ENCODE measurements at places on chromosomes 16 and 17.
A peak's percentile ranks its signal among the peaks of the same experiment; 100 is the strongest.

GRCh38 chr16:81521141-81521626 lies 76.6 kb downstream of the CMIP start:
- no peaks in the 10 kb centered on the region for H3K27me3 ChIP-seq
- H3K4me1 ChIP-seq, result no peaks in the 10 kb centered on the region
- H3K4me3 ChIP-seq, result no peak overlapping the region
- no peaks in the 10 kb centered on the region for H3K36me3 ChIP-seq
- H3K27ac ChIP-seq, result no peak overlapping the region
- no peak for DNase-seq

DNA sequence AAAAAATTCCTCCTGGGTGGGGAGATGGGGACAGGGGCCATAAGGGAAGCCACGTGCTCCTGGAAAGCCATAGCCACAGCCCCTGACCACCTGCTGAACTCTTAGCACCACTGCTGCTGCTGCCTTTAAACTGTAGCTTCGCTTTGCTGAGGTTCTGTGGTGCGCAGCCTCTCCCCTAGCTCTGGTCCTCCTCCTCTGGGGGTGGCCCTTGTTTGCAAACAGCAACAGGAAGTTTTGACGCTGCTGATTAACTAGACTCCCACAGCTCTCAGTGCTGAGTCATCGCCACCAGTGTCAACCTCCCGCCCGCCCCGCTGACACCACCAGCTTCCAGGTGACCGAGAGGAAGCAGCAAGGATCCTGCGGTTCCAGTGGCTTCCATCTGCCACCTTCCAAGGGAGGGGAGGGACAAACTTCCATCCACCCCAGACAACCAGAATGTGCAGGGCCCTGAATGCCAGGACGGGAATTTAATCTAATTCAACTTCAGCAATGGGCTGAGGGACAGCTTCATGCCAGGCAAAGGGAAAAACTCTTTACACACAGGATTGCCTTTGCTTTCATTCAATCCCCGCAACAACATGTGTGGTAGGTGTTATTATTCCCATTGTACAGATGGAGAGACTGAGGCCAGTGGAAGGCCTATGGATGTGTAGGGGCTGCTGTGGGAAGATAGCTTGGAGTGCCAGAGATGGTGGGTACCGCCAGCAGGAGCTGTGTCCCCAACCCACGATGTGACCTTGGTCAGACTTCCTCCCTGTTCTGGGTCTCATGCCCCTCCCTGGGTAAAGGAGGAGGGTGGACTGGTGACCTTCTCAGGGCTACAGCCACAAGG lies 8.1 kb upstream of the KIFC3 start:
- H3K27ac ChIP-seq, result no peak overlapping the region
- no peak overlapping the region for H3K4me3 ChIP-seq
- H3K4me1 ChIP-seq, result peaks cover 6% of the 10 kb centered on the region
- DNase-seq, result peak; percentile 45
- H3K27me3 ChIP-seq, result no peaks in the 10 kb centered on the region

GRCh38 chr17:15900871-15901270 lies 44.1 kb upstream of the ADORA2B start:
- H3K4me1 ChIP-seq, result no peaks in the 10 kb centered on the region
- no peak overlapping the region for H3K4me3 ChIP-seq
- H3K27me3 ChIP-seq, result no peaks in the 10 kb centered on the region
- DNase-seq, result no peak

DNA sequence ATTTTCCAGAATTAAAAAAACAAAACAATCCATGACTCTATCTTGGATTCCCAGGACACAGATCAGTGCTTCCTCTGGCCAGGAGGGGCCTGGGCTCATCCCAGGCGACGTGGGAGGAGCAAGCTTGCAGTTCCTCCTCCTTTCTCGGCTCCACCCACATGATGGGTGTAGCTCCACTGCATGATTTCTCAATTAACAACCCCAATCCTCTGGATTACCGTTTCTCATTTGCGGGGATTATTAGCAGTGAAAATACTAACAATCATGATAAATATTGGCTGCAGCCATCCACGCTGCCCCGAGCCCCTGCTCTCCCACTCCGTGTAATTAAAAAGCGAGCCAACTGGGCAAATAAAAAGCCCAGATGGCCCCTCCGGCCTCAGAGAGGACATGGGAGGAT lies 46.4 kb upstream of the SDK2 start:
- H3K27ac ChIP-seq, result no peak overlapping the region
- no peaks in the 10 kb centered on the region for H3K36me3 ChIP-seq
- no peaks in the 10 kb centered on the region for H3K4me1 ChIP-seq

DNA sequence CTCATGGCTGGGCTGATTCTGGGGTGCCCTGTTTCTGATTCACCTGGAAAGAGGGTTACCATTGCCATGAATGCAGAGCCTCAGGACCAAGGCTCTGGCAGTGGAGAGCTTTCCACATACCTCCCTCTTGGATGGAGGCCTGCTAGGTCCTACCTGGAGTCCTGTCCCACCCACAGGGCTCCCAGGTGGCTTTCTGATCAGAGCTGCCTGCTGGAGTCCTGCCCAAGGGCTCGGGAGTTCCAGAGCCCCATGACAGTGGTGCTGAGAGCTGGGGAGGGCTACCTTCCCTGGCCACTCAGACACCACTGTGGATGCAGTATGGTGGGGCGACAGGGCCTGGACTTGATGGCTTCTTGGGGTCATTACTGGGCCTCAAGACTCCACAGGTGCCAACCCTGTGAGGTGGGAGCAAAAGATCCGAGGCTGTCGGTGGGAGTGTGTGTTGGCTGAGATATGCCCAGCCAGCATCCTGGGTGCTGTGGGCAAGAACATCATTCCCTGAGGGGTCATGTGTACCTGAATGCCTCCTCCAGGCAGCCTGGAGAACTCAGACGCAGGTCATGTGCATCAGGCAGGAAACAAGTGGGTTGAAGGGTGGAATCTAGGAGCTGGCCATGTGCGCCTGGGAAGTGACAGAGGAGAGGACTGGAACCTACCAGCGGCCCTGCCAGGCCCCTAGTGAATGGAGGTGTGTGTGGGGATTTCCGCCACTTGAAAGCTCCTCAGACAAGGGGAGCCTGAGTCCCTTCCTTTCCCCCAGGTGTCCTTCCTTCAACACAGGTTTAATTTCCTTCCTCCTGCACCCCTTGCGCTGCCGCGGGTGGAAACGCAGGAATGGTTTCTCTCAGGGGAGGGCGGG lies 2.3 kb upstream of the WNT3 start:
- H3K4me1 ChIP-seq, result peaks cover 21% of the 10 kb centered on the region
- H3K4me3 ChIP-seq, result no peak overlapping the region
- H3K27me3 ChIP-seq, result peaks cover 5% of the 10 kb centered on the region
- no peak overlapping the region for H3K27ac ChIP-seq

DNA sequence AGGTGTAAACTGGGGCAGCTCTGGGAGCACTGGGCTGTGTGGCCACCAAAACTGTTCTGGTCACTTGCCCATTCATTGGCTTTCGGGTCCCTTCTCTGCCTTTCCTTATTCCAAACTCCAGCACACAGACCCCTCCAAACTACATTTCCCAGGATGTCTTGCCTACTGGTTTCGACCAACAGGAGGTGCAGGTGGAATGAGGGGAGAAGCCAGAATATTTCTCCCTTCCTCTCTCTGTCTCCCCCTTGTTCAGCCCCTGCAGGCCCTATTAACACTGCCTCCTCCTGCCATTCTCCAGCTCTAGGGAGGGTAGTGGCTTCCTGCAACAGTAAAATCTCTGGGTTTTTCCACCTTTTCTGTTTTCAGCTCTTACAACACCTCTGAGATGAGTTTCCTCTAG lies 13.2 kb upstream of the NAGPA start:
- no peaks in the 10 kb centered on the region for H3K27me3 ChIP-seq
- no peak for DNase-seq
- H3K4me1 ChIP-seq, result no peaks in the 10 kb centered on the region
- no peak overlapping the region for H3K4me3 ChIP-seq

DNA sequence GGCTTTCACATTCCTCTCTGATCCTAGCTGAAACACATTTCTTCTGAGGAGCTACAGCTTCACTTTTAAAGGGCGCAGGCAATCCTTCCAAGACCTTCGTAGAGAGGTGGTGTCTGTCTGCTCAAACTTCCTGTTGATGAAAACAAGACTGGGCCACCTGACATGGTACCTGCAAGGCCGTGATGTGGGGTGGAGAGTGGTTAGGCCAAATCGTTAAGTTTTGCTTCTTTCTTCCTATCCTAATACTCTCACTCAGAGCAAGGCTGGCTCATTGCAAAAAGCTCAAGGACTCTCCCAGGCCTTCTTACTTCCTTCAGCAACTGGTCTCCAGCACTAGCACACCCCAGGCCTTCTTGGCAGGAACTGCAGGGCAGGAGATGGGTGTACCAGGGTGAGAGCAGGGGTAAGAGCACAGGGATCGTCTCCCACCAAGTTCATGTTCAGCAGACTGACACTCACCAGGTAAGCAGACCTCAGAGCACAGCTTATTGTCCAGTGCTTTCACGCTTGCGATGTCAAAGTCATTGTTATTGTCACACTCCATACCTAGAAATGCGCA lies 10.9 kb upstream of the FOXJ1 start:
- no peaks in the 10 kb centered on the region for H3K36me3 ChIP-seq
- peaks cover 14% of the 10 kb centered on the region for H3K4me1 ChIP-seq
- H3K4me3 ChIP-seq, result no peak overlapping the region
- no peak for DNase-seq
- H3K27ac ChIP-seq, result no peak overlapping the region

- H3K4me3 ChIP-seq, result peak overlapping the region; percentile 93
- H3K36me3 ChIP-seq, result peaks cover 8% of the 10 kb centered on the region
- peaks cover 6% of the 10 kb centered on the region for H3K4me1 ChIP-seq
- H3K27ac ChIP-seq, result no peak overlapping the region
- no peak for DNase-seq
Observed at GRCh38 chr16:29925105-29925756, 795 bp downstream of the KCTD13 start.

GRCh38 chr16:30570636-30571444 lies 674 bp downstream of the ZNF688 start:
- H3K4me1 ChIP-seq, result peaks cover 24% of the 10 kb centered on the region
- H3K36me3 ChIP-seq, result no peaks in the 10 kb centered on the region
- H3K4me3 ChIP-seq, result peak overlapping the region; percentile 96
- no peak for DNase-seq
- no peaks in the 10 kb centered on the region for H3K27me3 ChIP-seq
- peak overlapping the region; percentile 93 for H3K27ac ChIP-seq

DNA sequence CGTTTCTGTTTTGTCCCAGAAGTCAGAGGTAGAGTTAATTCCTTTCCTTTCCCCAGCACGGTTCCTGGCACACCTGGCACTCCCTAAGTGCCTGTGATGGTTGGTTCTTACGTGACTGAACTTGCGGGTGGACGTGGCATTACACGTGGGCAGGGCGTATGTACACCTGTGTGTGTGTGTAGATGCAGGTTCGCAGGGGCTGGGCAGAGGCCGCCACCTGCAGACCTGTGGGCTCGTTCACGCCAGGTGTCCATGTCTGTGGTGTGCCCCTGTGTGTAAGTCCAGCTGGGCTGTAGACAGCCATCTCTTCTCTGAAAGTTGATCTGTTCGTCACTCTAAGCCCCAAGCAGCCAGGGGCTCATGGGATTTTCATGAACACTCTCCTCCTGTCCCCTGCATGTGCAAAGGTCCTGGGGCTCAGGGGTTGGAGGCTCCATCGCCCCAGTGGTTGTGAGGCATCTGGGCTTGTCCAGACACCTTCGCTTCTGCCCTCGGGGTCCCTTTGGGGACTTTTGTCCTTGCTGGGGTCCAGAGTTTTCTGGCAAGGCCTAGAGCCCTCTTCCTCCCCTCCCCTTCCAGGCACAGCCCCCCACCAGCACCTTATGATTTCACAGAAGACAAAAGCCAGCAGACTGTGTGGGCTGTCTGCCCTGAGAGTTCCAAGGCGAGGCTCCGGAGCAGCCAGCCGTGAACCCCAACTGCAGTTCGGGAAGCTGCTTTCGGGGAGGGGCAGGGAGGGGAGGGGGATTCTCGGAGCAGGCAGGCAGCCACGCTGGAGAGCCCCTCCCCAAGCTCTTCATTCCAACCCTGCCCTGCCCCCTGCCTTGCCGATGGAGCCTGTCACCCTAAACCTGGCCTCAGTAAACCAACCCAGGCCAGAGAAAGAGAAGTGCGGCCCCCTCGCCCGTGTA lies 5.4 kb upstream of the FSCN2 start:
- no peaks in the 10 kb centered on the region for H3K36me3 ChIP-seq
- no peaks in the 10 kb centered on the region for H3K27me3 ChIP-seq
- peaks cover 20% of the 10 kb centered on the region for H3K4me1 ChIP-seq
- DNase-seq, result no peak

GRCh38 chr17:41511116-41511515 lies 5.7 kb upstream of the KRT13 start:
- DNase-seq, result no peak
- H3K27ac ChIP-seq, result no peak overlapping the region
- no peaks in the 10 kb centered on the region for H3K27me3 ChIP-seq
- H3K4me1 ChIP-seq, result no peaks in the 10 kb centered on the region
- no peaks in the 10 kb centered on the region for H3K36me3 ChIP-seq

- peaks cover 10% of the 10 kb centered on the region for H3K27me3 ChIP-seq
- H3K27ac ChIP-seq, result no peak overlapping the region
- DNase-seq, result no peak
- no peak overlapping the region for H3K4me3 ChIP-seq
Observed at GRCh38 chr17:47844227-47844626, 3.2 kb upstream of the SCRN2 start.

GRCh38 chr16:86322283-86322682 lies 188.0 kb upstream of the FOXF1 start:
- DNase-seq, result no peak
- no peaks in the 10 kb centered on the region for H3K36me3 ChIP-seq
- no peak overlapping the region for H3K27ac ChIP-seq

GRCh38 chr17:5758651-5759050 lies 174.3 kb upstream of the NLRP1 start:
- no peaks in the 10 kb centered on the region for H3K36me3 ChIP-seq
- no peak overlapping the region for H3K4me3 ChIP-seq
- DNase-seq, result no peak
- H3K27ac ChIP-seq, result no peak overlapping the region
- no peaks in the 10 kb centered on the region for H3K4me1 ChIP-seq

DNA sequence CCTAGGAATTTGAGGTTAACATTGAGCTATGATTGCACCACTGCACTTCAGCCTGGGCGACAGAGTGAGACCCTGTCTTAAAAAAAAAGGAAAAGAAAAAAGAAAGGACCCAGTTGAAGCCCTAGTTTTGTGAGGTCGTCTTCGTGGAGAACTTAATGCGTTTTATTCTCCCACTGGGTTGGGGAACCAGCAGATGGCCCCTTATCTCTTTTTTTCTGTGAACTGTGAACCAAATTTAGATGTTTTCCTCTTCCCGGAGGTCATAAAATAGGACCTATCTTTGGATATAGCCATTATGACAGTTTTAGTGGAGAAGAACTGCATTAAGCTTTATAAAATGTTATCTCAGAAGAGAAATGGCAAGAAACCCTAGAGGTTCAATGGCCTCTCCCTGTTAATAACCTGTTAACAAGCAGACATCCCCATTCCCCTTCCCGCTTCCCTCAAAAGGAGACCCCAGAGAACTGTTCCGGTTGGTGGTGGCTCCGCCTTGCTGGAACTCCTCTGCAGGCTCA lies 23.5 kb downstream of the KIAA0513 start:
- no peak overlapping the region for H3K27ac ChIP-seq
- no peak overlapping the region for H3K4me3 ChIP-seq
- no peaks in the 10 kb centered on the region for H3K36me3 ChIP-seq
- H3K4me1 ChIP-seq, result peaks cover 15% of the 10 kb centered on the region

DNA sequence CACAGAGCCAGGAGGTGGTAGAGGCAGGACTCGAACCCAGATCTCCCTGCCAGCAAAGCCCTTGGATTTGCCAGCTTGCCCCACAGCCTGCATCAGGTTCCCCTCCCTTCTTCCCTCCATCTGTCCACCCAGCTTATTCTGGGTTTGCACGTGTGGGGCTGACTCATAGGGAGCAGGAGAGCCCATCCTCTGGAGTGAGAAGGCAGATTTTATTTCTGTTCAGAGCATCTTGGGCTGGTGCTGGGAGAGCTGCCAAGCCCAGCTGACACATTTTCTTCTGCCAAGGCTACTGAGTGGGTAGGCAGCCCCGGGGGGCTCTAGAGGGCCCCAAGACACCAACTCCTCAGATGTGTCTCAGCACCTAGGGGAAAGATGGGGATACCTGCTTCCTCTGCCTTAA lies 106.3 kb upstream of the CRHR1 start:
- H3K36me3 ChIP-seq, result no peaks in the 10 kb centered on the region
- H3K27me3 ChIP-seq, result no peaks in the 10 kb centered on the region
- H3K27ac ChIP-seq, result no peak overlapping the region
- DNase-seq, result no peak
- no peaks in the 10 kb centered on the region for H3K4me1 ChIP-seq
